ENCODE measurements at places on chromosomes 5 and 9.

DNA sequence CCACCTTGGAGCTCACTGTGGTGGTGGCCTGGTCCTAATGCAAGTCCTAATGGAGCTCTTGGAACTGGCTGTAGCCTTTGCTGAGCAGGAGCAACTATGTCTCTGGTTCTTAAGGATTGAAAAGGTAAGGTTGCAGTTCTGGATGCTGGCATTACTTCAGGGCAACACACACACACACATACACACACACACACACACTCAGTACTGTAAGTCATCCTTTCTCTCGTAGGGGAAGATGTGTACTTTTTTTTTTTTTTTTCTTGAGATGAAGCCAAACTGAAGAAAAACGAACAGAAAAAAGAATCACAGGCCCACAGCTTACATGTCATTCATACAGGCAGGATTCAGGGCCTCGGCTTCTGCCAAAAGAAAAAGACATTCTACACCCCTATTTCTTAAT, 81.1 kb upstream of the RPS23 start:
- DNase-seq: no peak

DNA sequence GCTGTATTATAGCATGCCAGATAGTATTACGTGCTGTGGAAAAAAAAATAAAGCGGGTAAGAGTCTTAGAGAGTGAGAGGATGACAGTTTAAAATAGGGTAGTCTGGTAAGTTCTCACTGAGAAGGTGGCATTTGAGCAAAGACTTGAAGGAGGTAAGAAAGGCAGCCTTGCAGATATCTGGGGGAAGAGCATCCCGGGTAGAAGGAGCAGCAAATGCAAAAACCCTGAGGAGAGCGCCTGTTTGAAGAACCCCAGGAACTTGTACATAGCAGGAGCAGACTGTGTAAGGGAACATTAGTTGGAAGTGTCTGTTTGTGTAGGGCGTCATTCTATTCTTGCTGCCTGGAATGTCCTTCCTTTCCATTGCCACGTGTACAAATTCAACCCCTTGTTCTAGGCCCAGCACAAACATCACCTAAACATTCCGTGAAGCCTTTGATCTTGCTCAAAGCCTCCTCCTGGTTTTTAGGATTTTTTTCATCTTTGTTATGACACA, 2.6 kb downstream of the AP3S1 start:
- DNase-seq: no peak

DNA sequence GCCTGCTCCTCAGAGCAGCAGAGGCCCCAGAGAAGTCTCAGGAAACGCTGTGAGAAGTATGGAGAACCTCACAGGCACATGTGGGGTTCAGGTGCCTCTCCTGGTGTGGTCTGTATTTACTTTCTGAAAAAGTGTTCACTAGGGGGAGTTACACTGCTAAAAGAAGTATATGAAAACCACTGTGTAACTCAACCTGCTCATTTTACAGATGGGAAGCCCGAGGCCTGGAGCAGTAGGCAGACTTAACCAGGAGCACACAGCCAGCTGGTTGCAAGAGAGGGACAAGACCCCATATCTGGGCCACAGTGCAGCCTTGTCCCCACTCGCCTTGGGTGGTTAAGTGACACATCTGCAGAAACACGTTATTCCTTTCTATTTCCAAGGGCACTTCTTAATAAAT, 112.8 kb upstream of the SAP30L start:
- no peak for DNase-seq

DNA sequence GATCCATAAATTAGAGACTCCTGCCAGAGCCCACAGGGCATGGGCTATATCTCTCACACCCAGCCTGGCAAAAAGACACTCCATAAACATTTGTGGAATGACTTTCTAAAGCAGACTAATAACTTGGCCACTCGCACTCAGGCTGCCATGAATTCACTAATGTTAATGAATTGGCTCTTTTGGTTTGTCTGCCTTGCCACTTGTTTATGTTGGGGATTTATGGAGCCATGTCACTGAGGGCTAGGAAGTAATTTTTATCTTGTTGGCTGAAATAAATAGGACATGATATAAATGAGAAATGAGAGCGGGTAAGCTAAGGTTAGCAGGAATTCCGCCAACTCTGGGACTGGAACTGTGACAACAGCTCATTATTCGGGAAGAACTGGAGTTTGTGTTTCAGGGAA, 55.2 kb downstream of the DROSHA start:
- no peak for DNase-seq

GRCh38 chr9:112180387-112180881, 5.3 kb upstream of the SUSD1 start:
- DNase-seq: no peak

DNA sequence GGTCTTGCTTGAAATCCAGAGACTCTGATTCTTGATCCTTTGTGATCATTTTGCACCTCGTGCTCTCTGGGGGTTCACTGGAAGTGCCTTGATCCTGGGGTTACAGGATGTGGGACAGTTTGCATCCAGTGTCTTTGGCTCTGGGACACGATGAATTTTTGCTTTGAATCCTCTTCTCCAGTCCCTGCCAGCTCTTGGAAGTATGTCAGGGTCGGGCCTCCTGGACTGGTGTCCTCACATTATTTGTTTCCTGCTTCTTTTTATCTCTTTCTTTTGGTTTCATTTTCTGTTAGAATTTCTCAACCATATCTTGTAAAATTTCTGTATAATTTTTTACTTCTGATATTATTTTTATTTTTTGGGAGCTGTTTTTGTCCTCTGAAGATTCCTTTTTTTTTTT, 34.2 kb downstream of the SECISBP2 start:
- DNase-seq: no peak
